8988T (cell line): ENCODE measurements at places on chromosomes 11 and 22.

- no peak for DNase-seq
Observed at GRCh38 chr11:32118025-32118974, 27.4 kb downstream of the RCN1 start.

- no peak for DNase-seq
Observed at GRCh38 chr22:26552466-26552865, 37.5 kb downstream of the TPST2 start.

DNA sequence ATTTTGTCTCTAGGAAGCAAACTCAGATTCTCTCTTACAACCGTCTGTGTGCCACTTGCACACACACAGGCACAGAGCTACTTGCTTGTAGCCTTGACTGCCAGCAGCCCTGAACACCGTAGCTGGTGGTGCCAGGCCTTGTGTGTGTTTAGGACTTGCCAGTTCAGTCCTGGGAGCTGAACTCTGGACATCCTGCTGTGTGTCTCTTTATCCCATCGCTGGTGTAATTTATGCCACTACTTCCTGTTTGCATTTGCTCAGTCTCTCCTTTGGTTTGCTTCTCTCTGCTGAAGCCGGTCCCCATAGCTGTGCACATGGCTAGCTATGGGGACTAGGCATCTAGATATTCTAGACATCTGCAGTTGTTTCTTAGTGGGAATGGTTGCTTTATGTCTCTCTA, 24.0 kb downstream of the MARK2 start:
- no peak for DNase-seq

DNA sequence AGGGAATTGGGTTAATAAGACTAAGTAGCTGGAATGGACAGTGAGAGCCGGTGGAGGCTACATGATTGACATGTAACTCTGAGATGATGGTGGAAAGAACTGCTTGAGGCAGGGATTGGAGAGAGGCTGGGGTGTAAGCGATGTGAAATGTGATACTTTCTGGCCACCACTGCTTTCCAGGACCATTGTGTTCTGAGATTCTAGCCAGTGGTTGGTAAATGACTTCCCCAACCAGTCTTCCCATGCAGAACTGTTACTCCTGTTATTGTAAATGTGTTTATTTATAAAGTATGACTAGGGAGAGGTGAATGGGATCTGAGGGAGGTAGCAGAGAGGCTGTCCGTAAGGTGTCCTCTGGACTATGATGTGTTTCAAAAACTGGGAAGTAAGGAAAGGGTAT, 18.1 kb downstream of the EXT2 start:
- no peak for DNase-seq

DNA sequence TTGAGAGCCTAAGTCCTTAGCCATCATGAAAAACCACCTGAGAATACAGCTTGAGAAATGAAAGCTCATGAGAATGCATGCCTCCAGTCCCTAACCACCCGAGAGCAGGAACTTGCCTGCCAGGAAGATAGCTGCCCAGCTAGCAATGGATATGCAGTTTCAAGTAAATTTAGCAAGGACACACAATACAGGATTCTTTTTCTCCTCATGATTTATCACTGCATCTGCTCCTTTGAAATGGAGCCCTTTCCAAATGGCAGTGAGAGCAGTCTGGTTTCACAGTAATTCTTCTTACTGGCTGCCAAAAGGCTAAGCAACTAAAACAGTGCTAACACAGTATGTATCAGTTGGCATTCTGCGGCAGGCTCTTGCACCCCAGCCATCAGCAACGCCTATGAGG, 109.9 kb downstream of the MICAL3 start:
- no peak for DNase-seq

DNA sequence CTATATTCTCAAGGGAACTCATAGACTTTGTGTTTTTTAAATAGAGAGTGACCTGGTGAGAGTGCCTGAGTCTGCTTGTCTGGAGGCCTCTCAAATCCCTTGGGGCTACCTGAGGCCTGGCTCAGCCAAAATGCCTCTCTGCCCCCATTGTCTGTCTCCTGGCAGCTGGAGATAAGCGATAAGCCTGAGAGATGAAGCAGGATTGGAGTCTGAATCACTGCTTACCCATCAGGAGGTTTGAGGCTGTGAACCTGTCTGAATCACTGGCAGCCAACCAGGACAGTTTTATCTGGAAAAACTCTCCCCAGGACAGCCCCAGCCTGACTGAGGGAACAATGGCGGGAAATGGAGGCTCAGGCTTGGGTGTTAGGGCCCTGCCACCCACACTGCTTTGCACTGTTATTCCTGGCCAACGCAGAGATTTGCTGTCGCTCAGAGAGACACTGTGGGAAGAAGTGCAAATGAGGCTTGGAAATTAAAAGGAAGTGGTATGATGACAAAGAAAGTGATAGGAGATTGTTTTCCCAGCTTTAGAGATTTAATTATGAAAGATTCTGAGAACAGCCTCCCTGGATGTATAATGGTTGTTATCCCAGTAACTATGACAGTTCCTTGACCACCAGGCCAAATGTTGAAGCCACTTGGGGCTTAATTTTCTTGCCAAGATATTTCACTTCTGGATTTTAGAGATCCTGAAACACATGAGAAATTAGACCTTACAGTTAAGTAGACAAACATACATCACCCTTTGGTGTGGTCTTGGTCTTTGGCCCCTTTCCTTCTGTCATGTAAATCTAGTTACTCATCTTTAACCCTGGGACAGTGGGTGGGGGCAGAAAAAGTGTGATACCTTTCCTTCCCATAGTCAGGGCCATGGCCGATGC, 102.1 kb downstream of the RASSF10 start:
- DNase-seq, result no peak

DNA sequence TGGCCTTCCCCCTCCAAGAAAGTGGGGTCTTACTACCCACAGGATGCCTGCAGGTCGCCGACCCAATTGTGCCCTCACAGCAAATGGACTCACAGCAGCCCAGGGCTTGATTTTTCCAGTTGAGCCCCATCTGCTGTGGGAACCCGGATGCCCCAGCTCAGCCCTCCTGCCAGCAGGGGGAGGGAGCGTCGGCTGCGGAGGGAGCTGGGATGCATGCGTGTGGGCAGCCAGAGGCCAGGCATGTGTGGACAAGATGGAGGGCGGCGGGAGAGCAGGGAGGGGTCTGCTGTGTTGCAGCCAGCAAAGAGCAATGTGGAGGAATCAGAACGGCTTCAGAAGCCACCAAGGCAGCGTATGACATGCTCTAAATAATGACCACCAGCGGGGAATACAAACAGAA, 41.0 kb upstream of the EIF3D start:
- DNase-seq, result peak; percentile 59

- DNase-seq, result no peak
Observed at GRCh38 chr11:96246718-96247552, 96.1 kb downstream of the MAML2 start.

DNA sequence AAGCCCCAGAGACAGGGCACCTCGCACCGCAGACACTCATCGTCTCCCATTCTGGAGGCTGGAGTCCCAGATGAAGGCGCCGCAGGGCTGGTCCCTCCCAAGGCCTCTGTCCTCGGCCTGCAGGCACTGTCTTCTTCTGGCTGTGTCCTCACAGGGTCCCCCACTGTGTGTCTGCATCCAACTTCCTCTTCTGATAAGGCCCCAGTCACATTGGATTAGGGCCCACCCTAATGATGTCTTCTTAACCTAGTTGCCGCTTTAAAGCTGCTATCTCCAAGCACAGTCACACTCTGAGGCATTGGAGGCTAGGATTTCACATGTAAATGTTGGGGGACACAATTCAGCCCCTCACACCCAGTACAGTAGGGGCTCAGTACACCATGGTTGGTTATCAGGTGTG, 48.9 kb downstream of the DHCR7 start:
- no peak for DNase-seq

DNA sequence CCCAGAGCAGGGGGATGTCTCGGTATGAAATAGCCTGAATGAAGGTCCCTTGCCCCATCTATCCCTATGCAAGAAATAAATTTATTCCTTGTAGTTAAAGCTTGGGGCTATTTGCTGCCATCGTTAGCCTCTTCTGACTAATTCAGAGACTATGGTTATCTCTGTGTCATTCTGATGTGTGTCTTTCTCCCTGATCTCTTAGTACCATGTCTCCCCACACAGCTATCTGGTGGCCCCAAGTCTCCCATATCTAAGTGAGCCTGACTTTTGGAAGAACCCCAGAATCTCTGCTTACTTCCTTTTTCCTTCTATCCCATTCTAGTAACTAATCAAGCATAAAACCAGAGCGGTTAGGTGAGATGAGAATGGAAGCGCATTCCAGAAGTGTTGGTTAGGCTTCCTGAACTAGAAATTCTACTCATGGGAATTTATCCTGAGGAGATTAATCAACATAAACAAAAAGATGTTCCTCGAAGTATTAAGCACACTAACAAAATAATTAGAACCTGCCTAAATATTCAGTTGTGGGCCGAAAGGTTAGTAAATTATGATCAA, 71.4 kb upstream of the BMAL1 start:
- no peak for DNase-seq

- DNase-seq, result no peak
Observed at GRCh38 chr22:34587357-34588356, 478.3 kb upstream of the ISX start.

DNA sequence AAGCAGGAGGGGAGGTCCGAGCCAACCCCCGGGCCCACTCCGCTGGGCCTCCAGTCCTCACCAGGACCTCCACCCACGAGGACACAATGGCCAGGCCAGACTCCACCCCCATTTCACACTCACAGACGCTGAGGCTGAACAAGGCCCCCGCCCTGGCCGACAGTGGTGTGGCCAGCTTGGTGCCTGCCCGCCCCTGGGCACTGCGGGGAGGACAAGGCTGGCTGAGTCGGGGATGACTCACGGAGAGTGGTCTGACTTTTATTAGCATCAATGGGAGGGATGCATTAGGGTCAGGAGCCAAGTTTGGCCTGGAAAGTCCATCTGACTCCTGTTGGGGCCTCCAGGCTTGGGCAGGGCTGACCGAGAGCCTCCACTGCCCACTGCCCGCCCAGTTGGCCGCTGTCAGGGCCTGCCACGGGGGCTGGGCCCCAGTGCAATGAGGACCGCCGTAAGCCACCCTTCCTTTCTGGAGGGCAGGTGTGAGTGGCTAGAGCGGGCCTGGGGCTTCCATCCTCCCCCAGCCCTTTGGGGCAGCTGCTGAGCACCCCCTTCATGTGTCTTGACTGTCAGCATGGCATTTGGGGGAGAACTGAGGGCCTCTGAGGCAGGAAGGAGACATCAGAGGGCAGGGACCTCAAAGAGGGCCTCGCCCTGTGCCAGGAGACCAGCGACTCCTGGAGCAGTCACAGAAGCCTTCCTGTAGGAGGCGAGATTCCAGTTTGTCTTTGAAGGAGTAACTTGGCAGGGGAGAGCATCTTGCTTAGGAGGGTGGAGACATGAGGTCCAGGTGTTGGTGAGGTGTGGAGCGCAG, 10.6 kb downstream of the TSPAN32 start:
- DNase-seq, result no peak

- DNase-seq, result no peak
Observed at GRCh38 chr11:1838077-1838425, 730 bp upstream of the TNNI2 start.

- no peak for DNase-seq
Observed at GRCh38 chr22:36884349-36885158, 23.7 kb downstream of the NCF4 start.

GRCh38 chr11:61281581-61282250, 13.4 kb downstream of the VWCE start:
- DNase-seq, result peak; percentile 78

DNA sequence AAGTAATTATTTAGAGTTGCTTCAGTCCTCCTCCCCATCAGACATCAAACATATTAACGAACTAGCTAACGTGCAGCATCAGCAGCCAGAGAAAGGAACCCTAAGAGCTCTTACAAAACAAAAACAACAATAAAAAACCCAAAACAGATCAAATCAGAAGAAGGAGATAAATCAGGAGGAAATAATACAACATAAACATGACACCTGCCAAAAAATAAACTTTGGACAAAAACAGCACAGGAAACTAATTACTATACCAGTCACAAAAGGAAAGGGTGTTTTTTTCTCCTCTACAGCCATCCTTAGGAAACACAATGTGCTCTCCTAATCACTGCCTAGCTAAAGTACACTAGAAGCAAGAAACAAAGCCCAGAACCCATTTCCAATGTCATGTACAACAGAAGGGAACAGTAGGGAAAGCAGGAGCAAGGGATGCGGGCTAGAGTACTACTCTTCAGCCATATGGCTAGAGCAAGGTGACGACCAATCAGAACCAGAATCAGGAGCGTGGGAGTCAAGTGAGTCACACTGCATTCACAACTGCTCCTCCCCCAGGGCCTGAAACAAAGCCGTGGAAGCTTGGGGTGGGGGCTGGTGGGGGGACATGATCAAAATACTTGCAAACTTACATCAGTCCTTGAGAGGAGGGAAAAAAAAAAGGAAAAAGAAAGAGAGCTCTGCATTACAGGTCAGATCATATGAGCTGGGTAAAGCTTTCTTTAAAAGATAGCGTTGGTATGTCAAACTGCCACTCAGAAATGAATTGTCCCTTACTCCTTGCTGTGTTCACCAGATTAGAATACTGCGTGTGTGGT, 60.4 kb downstream of the LARGE2 start:
- DNase-seq, result no peak

- no peak for DNase-seq
Observed at GRCh38 chr22:33969045-33969444, 48.8 kb upstream of the LARGE1 start.

DNA sequence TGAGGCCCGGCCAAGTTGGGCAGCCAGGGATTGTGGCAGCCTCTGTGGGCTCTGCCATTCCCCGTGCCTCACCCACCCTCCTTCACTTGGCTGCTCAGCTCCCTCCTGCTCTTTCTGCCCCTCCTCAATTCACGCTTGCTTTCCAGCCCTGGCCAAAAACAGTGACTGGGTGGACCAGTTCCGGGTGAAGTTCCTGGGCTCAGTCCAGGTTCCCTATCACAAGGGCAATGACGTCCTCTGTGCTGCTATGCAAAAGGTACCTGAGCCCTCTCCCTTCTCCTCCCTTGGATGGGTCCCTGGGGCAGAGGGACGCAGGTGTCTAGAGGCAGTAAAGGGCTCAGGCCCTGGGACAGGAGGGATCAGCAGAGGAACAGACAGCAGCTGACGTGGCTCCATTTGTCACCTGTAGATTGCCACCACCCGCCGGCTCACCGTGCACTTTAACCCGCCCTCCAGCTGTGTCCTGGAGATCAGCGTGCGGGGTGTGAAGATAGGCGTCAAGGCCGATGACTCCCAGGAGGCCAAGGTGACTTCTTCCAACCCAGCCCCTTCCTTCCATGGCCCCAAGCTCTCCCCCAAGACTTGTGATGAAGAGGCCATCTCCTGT, 2.7 kb downstream of the FREY1 start:
- no peak for DNase-seq

- DNase-seq, result no peak
Observed at GRCh38 chr11:122127020-122127419, 11.0 kb upstream of the BLID start.
